ENCODE measurements at places on chromosomes 11 and 22.
A peak's percentile ranks its signal among the peaks of the same experiment; 100 is the strongest.

DNA sequence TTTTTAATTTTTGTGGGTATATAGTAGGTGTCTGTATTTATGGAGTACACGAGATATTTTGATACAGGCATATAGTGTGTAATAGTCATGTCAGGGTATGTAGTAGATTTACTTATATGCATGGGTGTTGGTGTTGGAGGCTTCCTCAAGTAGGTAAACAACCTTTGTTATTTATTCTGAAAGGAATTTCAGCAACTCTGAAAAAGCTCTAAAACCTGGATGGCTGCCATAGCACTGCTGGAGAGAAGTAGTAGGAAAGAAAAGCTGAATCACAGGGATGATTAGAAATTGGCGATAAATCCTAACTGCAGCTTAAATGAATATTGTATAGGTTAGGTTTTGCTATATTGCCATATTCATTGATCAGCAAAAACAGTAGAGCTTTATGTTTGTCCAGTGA, 44.4 kb upstream of the ST14 start:
- no peak for DNase-seq

GRCh38 chr11:19347911-19348310, 107.2 kb upstream of the E2F8 start:
- no peak for DNase-seq

GRCh38 chr11:3109921-3110706, 52.9 kb upstream of the CARS1 start:
- DNase-seq = peak; percentile 15

DNA sequence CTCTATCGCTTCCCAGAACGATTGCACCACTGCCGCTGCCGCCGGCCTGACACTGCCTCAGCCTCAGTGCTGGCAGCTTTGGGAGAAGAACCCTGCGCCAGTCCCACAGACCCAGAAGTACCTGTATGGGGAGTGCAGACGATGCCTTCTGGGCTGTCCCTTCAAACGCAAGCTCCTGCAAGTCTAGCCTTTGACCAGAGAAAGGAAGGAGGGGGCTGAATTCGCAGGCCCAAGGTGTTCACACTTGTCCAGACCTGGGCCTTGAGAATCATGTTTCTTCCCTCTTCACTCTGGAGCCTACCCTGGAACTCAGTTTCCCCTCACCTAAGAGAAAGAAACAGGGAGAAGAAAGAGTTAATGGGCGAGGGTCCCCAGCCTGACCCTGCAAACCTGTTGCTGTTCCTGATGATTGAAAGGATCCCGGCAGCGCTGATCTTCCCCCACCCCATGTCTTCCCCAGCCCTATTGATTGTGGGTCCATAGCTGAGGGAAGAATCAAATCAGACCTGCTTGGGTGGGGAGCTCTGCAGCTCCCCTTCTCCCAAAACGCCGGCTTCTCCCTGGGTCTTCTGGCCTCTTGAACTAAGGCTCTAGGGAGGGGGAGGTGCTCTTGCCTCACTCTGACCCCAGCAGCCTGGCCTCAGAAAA, 786 bp upstream of the MCAM start:
- DNase-seq = no peak

DNA sequence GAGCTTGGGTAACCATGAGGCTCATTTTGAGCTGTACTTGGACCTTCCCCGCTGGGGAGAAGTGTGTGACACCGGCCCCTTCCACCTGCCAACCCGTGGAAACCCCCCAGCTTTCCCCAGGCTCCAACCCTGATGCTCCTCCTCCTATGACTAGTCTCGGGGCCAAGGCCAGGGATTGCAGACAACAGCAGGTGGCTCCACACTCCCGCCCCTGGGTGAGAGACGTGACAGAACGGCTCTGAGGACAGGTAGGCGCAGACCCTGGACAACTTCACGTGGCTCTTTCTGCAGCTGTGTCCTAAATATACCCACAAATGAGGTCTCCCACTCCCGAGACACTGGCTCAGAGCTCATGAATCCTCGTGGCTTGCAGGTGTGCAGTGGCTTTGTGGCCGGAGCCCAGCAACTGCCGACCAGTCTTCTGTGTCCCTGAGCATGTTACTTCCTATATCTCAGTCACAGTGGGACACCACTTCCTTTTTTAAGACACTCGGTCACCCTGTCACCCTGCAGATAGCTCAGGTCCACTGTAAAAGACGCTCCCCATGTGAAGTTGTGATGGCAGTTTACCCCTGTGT, 55.2 kb downstream of the NECTIN1 start:
- DNase-seq = peak; percentile 13

- no peak for DNase-seq
Measured at GRCh38 chr11:95557376-95557775, 232.2 kb downstream of the FAM76B start.

- no peak for DNase-seq
Measured at GRCh38 chr11:76259299-76259908, 53.1 kb upstream of the WNT11 start.

- no peak for DNase-seq
Measured at GRCh38 chr11:69821511-69822040, 2.4 kb upstream of the FGF3 start.

DNA sequence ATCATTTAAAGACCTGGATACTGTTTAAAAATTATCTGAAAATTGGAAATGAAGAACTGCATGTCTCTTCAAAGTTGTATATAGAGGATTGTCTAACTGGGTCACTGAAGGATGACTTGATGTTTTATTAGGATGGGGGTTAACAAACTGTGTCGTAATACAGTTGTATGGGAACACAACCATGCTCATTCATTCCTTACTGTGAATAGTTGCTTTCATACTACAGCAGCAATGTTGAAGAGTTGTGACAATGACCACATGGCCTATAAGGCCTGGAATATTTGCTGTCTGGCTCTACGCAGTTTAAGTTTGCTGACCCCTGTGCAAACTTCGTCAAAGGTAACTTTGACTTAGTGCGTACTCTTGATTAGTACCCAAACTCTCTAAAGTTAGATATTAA, 38.4 kb downstream of the FDX1 start:
- DNase-seq = no peak

- no peak for DNase-seq
Measured at GRCh38 chr22:39907047-39907446, 6.2 kb downstream of the GRAP2 start.

DNA sequence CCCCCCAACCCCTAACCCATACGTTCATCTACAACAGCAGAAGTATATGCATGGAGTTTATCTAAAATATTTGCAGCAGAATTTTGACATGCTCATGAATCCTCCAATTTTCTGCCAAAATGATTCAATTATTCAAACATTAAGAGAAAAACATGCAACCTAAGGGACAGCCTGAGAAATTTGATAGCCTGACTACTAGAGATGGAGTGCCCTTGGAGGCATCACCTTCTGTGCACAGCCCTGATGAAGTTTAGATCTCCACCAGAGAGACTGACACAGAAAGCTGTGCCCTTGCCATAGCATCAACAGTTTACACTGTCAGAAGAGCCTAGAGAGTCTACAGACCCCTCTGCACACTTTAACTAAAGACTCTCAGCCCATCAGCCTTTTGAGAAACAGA, 217.7 kb downstream of the LUZP2 start:
- no peak for DNase-seq

DNA sequence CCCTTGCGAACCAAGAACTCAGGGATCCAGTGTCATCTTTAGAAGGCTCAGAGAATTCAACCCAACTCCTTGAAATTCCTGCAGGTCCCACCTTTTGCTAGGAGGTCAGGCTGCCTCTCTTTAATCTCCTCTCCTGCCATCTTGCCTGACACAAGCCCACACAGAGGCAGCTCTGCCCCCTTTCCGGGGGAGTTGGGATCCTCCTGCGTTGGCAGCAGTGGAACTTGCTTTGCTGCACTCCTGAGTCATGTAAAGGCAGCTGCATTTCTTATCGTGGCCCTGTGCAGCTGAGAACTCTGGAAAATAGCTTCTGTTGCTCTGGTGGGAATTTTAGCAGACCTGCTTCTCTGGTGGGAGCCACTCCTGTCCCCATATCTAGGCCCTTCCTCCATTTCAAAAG, 142.3 kb upstream of the TBCEL start:
- no peak for DNase-seq

DNA sequence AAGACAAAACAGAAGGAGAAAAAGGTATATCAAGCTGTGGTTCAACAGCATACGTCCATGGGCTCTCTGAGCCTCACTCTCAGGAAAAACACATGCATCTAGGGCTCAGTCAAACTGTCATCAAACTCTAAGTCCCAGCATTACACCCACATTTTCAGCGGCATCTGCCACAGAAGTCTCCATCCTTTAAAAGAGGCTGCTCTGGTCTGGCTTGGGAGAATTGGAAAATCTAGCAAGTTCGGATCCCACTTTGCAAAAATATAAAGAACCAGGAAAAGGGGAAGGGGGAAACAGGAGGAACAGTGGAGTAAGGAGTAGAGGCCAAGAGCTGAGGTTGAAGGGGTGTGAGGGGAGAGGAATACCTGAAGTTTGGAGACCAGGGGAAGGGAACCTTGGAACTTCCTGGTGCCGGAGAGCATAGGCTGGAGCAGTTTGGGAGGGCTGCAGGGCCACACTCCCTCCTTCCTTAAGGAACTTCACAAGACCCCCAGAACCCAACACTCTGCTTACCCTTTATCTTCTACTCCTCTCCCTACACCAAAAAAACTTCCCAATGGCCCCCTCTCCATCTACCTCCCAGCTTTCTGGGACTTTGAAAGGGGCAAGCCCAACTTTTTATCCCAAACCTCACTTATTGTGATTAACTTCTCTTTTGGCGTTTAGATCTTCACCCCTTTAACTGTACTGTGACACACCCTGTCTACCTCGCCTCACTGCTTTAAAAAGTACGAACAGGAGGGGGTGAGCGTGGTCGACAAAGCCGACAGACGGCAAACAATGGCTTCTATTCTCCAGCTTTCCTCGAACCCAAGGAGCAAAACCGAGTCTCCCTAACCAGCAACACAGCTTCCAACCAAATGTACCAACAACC, 4.0 kb downstream of the PAX6 start:
- no peak for DNase-seq

- DNase-seq = no peak
Measured at GRCh38 chr11:70364178-70364577, 34.2 kb upstream of the CTTN start.

DNA sequence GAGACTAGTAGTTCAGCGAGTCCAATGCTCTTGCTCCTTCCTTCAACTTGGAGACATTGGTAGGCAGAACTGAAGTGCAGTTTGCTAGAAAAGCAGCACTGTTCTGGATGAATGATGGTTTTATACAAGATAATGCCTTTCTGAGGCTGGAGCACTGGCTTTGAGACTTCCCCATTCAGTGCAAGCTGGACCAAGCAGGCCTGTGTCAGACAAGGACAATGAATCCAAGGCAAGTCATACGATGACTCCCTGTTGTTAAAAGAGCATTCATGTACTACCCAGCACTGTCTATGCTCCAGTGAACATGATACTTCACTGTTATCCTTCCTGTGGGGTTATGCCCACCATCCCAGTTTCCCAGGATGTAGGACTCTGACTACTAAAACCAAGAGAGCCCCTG, 242.3 kb upstream of the RAG2 start:
- no peak for DNase-seq

- no peak for DNase-seq
Measured at GRCh38 chr11:111358038-111359001, 20.8 kb downstream of the POU2AF1 start.

DNA sequence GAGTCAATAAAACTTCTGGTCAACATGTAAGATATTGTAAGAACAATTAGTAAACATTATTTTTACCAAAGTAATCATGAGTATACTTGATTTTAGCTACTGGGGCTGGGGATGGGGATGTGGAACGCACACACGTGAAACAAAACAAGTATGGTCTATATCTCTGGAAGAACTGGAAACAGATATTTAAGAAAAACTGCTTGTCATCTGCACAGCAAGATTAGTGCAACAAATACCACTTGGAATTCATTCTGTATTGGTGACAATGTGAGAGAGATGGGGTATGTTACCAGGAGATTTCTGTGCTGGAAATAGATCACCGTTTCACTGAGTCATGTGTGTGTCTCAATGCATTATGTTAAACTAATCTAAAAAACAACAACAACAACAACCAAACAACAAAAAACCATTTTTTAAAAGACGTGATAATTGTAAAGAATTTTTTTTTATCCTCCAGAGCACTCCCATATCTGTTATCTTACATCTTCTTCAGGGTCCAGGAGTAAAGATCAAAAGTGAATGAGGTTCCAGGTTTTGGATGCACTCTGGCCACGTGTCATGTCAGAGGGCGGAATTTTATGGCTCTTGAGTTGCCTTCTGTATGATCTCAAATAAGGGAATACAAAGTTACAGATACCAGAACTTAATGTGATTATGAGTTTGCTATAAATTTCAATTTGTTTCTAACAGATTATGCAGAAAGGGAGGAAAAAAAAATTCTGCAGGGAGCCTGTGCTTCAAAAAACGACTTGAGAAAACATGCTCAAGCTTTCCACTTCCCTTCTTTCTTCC, 153.0 kb downstream of the BBOX1 start:
- no peak for DNase-seq

DNA sequence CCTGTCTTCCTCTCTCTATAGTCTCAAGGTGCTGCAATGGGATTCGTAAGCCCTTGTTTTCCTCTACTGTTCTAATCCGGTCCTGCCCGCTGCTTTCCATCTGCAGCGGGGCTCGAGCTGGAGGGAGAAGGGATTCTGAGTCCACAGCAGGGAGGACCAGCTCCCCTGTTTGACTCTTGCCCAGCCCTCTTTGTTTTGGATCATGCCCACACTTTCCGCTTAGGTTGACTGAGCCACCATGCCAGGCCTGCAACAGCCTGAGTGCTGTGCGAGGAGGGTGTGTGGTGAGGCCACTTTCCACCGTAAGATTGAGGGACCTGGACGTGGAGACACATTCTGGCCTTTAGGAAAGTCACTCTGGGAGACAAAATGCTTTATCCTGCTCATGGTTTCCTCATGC, 58.3 kb downstream of the CEP164 start:
- no peak for DNase-seq

DNA sequence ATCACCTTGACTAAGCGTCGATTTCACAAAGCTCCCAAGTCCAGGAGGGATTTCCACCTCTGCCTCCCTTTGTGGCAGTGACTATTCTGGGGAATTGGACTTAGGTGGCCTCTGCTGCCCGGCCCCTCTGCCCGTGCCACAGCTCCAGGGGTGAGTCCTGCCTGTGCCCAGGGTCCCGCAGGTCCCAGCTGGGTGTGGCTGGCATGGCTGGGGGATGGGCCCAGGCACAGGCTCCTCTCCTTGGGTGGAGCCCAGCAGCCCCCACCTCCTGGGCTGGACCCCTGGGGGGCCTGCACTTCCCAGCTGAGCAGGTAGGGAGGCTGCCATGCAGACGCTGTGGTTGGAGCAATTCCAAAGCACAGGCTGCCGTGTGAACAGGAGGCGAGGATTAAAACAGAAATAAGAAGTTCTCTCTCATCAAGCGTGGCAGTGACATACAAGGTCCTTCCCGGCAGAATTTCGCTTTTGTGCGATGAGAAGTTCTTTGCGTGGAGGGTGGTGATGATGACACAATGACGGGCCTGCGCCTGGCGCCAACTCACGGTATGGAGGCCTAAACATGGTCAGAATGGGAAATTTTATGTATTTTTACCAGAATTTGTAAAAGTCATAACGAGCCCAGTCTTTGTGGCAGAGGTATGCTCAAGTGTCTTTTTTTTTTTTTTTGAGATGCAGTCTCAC, 107.3 kb downstream of the BRD1 start:
- DNase-seq = no peak

GRCh38 chr11:64339754-64340408, at the start of gene CCDC88B:
Gene CCDC88B, plus strand, starts transcription at chr11:64340204. Its CDS starts 63 bp downstream, at chr11:64340267.
- peak; percentile 71 for DNase-seq
